ENCODE measurements at places on chromosomes 16 and 17.

GRCh38 chr17:792277-792676 lies 10.1 kb downstream of the MRM3 start:
- DNase-seq = no peak

DNA sequence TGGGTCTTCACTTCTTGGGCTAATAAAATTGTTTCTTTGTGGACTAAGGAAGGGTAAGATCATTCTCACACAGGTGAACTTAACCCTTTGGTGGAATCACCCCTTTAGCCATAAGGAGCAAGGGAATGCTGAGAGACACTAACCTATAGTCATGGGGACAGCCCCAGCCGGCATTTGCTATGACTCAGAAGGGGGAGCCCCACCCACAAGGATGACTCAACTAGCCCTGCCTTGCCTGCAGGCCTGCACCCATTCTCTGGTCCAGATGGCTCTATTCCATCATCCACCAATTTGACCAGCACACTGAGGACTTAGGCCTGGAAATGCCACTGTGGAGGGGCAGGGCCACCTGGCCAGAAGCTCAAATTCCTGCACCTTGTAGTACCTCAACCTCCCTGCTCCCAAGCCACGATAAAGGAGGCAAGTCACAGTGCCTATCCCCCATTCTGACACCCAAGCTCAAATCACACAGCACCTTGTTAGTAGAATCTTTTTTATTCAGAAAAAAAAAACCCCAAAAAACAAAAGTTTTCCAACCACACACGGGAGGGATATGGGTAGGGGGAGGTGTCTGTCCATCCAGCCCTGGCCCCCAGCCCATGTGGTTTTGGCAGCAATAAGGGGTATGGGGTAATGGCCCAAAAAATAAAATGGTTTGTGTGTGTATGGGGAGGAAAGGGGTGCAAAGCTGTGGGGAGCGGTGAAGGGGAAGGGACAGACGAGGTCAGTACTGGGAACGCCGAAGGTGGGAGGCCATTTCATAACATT lies 3.0 kb downstream of the PFN1 start:
- DNase-seq = peak; percentile 89

GRCh38 chr17:59769887-59770286 lies 62.4 kb downstream of the VMP1 start:
- no peak for DNase-seq

DNA sequence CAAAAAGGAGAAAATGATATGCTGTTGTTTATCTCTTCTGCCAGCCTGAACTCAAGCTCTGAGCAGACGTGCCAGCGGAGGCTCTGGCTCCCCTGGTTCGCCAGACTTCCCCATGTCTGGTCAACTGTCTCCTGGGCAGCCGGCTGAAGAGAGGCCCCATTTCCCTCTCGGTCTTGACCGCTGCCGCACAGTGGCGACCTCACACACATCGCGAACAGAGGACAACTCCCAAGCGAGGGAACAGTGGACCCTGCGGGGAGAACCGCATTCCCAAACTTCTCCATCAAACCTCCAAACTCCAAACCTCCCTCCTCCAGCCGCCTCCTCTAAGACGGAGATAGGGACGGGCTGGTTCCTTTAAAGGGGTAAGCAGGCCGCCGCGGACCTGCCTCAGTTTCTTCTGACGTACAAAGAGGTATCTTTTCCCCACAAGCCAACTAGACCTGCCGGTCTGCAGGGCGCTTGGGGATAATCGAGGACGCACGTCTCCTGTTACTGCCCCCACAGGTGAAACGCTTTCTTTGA lies 24.9 kb upstream of the RFFL start:
- no peak for DNase-seq

- no peak for DNase-seq
Measured at GRCh38 chr17:11388054-11388453, 147.0 kb downstream of the SHISA6 start.

Data from activated T-cell treated with anti-CD3 and anti-CD28 coated beads, Interleukin-2, amount 50 U/mL, for 24 hours (primary cell).